ENCODE measurements at places on chromosomes 5 and 9. TPM values are rescaled to one million over a fixed set of nuclear protein-coding genes. Genes with fewer than 3 reads are reported as not detected.

Gene AGXT2
- total RNA-seq: not detected

GRCh38 chr9:136204838-136205706 lies at the start of gene LHX3:
LHX3 (minus strand) TSS chr9:136205128; CDS start chr9:136205012, 116 bp downstream.
- DNase-seq: no peak
- H3K27me3 ChIP-seq: peaks cover 11% of the 10 kb centered on the region
- H3K4me1 ChIP-seq: no peaks in the 10 kb centered on the region
- H3K36me3 ChIP-seq: no peaks in the 10 kb centered on the region
- no peak within 1 kb of the TSS for H3K4me3 ChIP-seq
- no peak within 1 kb of the TSS for H3K27ac ChIP-seq

DNA sequence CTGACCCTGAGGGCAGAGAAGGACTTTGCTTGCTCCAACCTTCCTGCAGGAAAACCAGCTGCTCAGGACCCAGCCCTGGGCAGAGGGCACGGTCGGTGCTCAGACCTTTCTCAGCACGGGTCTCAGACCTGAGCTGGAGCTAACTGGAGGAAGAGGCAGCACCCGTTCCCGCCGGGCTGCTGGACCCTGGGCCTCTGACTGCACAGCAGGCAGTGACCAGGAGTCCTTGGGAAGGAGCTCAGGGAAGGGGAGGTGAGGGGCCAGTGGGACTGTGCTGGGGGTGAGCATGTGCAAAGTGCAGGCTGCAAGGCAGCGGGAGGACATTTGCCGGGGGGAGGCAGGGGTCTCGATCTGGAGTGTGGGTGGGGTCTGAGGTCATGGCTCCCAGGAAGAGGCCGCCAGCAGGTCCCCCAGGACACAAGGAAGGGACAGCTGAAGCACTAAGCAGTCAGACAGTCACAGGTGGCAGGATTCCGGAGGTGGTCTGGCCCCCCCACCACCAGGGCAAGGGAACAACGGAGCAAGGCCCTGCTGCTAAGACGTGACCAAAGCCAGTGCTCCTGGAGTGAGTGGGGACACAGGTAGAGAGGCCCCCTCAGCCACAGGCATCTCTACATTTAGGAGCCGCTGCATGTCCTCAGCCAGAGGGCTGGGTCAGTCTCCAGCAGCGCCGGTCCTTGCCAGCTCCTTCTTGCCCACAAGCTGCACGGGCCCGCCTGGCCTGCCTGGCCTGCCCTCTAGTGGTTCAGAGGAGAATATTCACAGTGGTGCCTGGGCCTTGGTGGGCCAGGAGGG lies 4.8 kb upstream of the DPM2 start:
- H3K36me3 ChIP-seq: peaks cover 60% of the 10 kb centered on the region
- peaks cover 27% of the 10 kb centered on the region for H3K4me1 ChIP-seq
- no peaks in the 10 kb centered on the region for H3K27me3 ChIP-seq
- no peak overlapping the region for H3K4me3 ChIP-seq
- no peak overlapping the region for H3K27ac ChIP-seq

Gene OTULINL
- 19.6 TPM for total RNA-seq

DNA sequence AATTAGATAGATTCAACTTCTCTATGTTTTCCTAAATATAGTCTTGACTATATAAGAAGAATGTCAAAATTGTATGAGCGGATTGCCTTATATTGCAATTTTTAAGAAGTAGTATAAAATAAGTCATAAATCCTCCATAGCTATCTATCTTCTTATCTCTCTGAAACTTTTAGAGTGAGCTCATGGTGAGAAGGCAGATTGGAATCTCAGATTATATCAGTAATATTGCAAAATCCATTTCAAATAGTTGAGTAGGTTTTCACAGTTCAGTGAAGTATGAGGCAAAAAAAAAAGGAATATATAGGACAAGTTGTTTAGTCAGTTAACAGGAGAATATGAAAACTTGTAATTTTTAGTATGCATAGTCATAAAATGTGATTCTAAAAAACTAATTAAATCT lies 156.4 kb downstream of the FAM174A start:
- no peaks in the 10 kb centered on the region for H3K27me3 ChIP-seq
- H3K27ac ChIP-seq: no peak overlapping the region
- no peak overlapping the region for H3K4me3 ChIP-seq
- H3K36me3 ChIP-seq: no peaks in the 10 kb centered on the region

DNA sequence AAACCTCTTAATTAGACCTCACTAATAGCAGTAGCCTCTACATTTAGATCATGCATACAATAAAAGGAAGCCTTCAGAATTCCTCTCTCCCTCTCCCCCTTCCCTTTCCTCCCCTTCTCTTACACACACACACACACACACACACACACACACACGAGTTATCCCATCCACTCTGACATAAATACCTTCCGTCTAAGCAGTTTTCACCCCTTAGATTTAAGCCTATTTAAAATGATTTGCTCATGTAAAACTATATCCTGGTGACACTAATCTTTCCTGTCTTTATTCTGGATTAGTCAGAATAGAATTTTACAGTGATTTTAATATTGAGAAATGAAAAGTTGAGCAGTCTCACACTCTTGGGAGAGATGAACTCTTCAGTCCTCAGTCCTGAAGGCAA lies 35.0 kb downstream of the PRELID2 start:
- no peak for DNase-seq
- no peaks in the 10 kb centered on the region for H3K4me1 ChIP-seq
- H3K4me3 ChIP-seq: no peak overlapping the region
- H3K36me3 ChIP-seq: no peaks in the 10 kb centered on the region
- H3K27ac ChIP-seq: no peak overlapping the region

Gene PCDHB9
- total RNA-seq: not detected

Gene RNF130
- total RNA-seq: 15.7 TPM

GRCh38 chr5:107631805-107632362 lies 38.9 kb downstream of the EFNA5 start:
- H3K27ac ChIP-seq: no peak overlapping the region
- no peak for DNase-seq
- H3K36me3 ChIP-seq: no peaks in the 10 kb centered on the region
- H3K4me3 ChIP-seq: no peak overlapping the region
- no peaks in the 10 kb centered on the region for H3K27me3 ChIP-seq

Gene TSSK1B
- total RNA-seq: not detected

Gene FAM151B
- total RNA-seq: 0.24 TPM

GRCh38 chr5:55308254-55308836 lies 556 bp downstream of the MTREX start:
- H3K27ac ChIP-seq: peak overlapping the region; percentile 96
- DNase-seq: no peak
- no peaks in the 10 kb centered on the region for H3K27me3 ChIP-seq
- H3K4me3 ChIP-seq: peak overlapping the region; percentile 78
- no peaks in the 10 kb centered on the region for H3K36me3 ChIP-seq

Gene CCDC183
- total RNA-seq: not detected

Gene RELL2
- total RNA-seq: 26.2 TPM

DNA sequence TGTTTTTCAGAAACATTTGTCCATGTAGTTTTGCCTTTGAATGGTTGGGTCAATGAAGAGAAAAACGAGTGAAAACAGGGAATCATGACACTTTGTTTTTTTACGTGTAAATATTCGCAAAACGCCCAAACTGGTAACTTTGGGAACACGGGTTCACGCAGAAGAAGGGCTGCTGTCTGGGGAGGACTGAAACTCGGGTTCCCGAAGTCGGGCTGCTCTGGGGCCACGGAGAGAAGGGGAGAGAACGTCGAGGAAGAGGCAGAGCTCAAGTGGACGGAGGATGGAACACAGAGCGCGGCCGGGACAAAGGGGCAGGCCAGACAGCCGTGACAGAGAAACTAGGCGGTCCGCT lies 478 bp upstream of the SETD9 start:
- no peaks in the 10 kb centered on the region for H3K36me3 ChIP-seq
- peak overlapping the region; percentile 78 for H3K4me3 ChIP-seq
- peak overlapping the region; percentile 72 for H3K27ac ChIP-seq
- DNase-seq: no peak

DNA sequence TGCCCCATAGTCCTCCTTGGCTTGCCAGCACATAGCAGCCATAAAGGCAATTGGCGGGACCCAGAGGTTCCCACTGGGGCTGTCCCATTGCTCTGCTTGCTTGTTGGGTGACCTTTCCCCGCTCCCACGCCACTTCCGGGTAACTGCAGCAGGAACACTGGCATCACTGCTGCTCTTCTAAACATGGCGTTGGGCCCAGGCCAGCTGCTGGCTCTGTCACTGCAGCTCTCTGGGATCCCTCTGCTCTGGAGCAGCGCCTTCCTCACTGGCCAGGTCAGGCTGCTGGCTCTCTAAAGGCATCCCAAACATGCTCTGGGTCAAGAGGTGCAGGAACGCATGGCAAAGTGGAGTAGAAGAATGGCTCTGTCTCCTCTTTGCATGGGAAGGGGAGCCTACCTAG lies 92.9 kb downstream of the DRD1 start:
- H3K4me1 ChIP-seq: no peaks in the 10 kb centered on the region
- no peak overlapping the region for H3K27ac ChIP-seq
- no peak overlapping the region for H3K4me3 ChIP-seq
- no peaks in the 10 kb centered on the region for H3K36me3 ChIP-seq
- H3K27me3 ChIP-seq: no peaks in the 10 kb centered on the region

GRCh38 chr5:109714592-109714991 lies 24.9 kb downstream of the MAN2A1 start:
- no peak overlapping the region for H3K27ac ChIP-seq
- no peak for DNase-seq
- H3K4me3 ChIP-seq: no peak overlapping the region
- peaks cover 13% of the 10 kb centered on the region for H3K4me1 ChIP-seq
- H3K27me3 ChIP-seq: no peaks in the 10 kb centered on the region

Gene GZMA
- 13.3 TPM for total RNA-seq

DNA sequence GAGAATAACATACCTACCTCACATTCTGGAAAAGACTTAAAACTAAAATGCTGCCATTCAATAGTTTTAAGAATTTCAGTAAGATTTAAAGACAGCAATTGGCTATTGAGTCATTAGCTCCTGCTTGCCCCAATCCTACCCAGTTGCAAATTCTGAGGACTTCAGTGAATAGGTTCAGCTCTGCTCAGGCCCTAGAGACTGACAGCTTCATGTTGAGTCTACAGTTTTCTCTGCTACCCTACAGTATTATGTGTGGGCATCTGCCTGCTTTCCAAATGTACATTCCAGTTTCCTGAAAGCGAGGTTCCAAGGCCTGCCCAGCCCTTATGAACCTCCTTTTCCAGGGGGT lies 61.5 kb downstream of the ARSB start:
- H3K4me1 ChIP-seq: no peaks in the 10 kb centered on the region
- no peak overlapping the region for H3K4me3 ChIP-seq
- H3K27me3 ChIP-seq: no peaks in the 10 kb centered on the region

DNA sequence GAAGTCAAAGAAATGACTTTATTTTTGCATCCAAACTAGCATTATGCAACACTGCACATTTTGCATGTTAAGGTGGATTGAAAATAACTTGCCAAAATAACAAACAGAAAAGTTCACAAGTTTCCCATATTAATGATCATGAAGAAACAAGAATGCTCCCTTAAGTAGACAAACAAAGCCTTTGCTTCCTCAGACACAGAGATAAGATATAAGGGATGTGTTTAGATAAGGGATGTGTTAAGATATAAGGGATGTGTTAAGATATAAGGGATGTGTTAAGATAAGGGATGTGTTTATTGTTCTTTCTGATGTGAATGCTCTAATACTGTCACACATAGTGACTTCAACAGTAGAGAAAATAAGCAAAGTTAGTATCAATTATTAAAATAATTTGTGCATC lies 174.8 kb downstream of the GABRG2 start:
- no peak overlapping the region for H3K27ac ChIP-seq
- H3K4me1 ChIP-seq: no peaks in the 10 kb centered on the region
- no peaks in the 10 kb centered on the region for H3K36me3 ChIP-seq
- H3K4me3 ChIP-seq: no peak overlapping the region

Gene ZDHHC11B
- total RNA-seq: 0.55 TPM

Gene OLFM1
- not detected for total RNA-seq

GRCh38 chr9:14467675-14468374 lies 153.9 kb upstream of the NFIB start:
- H3K27ac ChIP-seq: no peak overlapping the region
- no peak overlapping the region for H3K4me3 ChIP-seq
- DNase-seq: no peak
- H3K36me3 ChIP-seq: no peaks in the 10 kb centered on the region

Gene JADE2
- 105 TPM for total RNA-seq

- no peaks in the 10 kb centered on the region for H3K36me3 ChIP-seq
- H3K4me1 ChIP-seq: no peaks in the 10 kb centered on the region
- no peak overlapping the region for H3K4me3 ChIP-seq
Observed at GRCh38 chr5:39696672-39697398, 272.1 kb upstream of the DAB2 start.

DNA sequence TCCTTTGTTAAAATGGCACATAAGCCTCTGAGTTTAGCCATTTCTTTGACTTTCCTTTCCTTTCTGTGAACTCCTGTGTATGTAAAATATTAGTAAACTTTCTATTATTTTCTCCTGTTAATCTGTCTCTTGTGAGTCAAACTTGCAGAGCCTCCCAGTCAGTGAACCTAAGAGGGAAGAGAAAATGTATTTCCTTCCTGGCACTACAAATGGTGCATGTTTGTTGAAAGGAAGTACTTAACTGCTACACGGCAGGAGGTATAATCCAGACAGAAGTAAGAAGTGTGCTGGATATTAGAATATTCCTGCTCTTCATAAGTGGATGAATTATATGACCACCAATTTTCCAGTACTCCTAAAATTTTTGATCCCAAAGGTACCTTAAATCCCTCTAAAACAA lies 23.0 kb downstream of the CTSL start:
- H3K4me3 ChIP-seq: no peak overlapping the region
- no peak for DNase-seq
- no peaks in the 10 kb centered on the region for H3K36me3 ChIP-seq
- no peaks in the 10 kb centered on the region for H3K27me3 ChIP-seq

GRCh38 chr5:38551030-38552017 lies 5.1 kb downstream of the LIFR start:
- no peak overlapping the region for H3K27ac ChIP-seq
- no peak overlapping the region for H3K4me3 ChIP-seq
- H3K4me1 ChIP-seq: no peaks in the 10 kb centered on the region

DNA sequence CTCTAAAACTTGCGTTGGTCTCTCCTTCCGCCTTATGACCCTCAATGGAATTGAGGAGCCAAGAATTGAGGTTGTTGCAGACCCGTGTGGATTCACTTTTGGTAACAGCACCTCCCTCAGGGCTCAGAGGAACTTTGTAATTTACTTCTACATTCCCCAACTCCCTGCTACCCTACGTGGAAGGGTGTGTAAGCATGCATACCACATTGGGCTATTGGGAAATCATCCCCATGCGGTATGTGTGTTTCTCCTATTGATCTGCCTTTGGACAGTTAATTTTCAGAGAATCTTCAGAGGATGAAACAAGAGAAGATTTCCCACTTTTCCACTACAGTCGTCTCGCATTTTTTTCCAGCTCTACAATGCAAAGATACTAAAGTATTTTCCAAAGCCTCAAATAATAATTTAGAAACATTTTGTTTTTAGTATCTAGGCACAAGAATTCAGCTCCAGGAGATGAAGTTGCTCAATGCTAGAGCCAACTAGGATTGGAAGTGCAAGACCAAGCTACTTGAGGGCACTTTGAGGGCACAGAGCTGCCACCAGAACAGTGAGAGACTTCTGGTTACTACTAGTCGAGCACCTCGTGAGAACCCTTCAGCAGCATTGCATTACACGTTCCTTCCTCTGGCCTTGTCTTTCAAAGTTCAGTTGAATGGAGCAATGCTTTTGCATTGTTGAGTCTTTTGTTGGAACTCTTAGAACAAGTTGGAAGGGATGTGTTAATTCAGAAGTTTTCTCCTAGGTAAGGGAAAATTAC lies 3.4 kb downstream of the C1QTNF3 start:
- no peaks in the 10 kb centered on the region for H3K27me3 ChIP-seq
- no peaks in the 10 kb centered on the region for H3K36me3 ChIP-seq
- DNase-seq: no peak

Gene DDX4
- total RNA-seq: not detected

All from CD8-positive, alpha-beta memory T cell (primary cell).